ENCODE measurements at places on chromosomes 5 and 9. TPM values are rescaled to one million over a fixed set of nuclear protein-coding genes. Genes with fewer than 3 reads are reported as not detected.

RABEPK gene
- 16.5 TPM for total RNA-seq

CSF2 gene
- not detected for total RNA-seq

SIT1 gene
- 0.78 TPM for total RNA-seq

SLC36A2 gene
- not detected for total RNA-seq

WDR38 gene
- total RNA-seq: not detected

ADAMTSL2 gene
- total RNA-seq: 8.1 TPM

RAPGEF1 gene
- total RNA-seq: 46.7 TPM

WNT8A gene
- not detected for total RNA-seq

DNA sequence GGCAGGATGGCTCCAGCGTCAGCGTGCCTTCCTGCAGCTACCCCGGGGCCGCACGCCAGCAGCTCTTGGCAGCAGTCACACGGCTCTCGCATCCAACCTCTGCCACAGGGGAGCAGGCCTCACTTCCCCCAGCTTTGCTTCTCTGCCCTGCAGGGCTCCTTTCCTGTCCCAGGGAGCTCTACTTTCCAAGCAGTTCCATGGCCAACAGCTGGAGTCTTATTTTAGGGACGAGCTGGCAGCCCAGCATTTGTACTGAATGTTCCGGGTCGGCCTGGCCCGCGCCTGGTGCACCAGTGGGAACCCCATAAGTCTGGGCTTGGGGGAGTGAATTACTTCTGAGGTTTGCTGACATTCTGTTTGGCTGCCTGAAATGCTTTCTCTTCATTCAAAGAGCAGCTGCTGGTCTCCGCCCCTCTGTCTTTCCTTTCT is 34.6 kb downstream of the GADD45G start:
- DNase-seq: no peak

- DNase-seq: no peak
Measured at GRCh38 chr5:113040672-113041260, 64.2 kb downstream of the DCP2 start.

- DNase-seq: no peak
Measured at GRCh38 chr5:94545870-94546625, 72.4 kb downstream of the KIAA0825 start.

- no peak for DNase-seq
Measured at GRCh38 chr5:85921590-85921989, 696.2 kb upstream of the COX7C start.

DNA sequence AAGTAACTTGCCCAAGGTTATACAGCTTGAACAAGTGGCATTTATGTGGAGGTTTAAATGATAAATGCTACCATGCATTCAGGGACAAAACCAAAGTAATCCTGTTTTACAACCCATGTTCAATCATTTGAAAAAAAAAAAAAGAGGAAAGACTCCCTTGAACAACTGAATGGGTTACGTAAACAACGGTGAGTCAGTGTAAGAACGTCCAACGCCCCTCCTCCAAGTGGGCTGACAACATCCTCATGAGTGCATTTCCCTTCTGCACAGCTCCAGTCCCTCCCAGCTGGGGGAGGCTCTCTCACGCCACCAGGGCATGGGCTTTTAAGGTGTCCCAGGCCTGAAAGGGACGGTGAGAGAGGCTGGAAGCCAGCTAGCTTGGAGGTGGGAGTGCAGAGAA is 90.0 kb downstream of the PRRT1B start:
- DNase-seq: peak; percentile 95

GRCh38 chr9:132670457-132671391 is at the start of gene GTF3C4:
TSS of gene GTF3C4 (plus strand) at chr9:132670464. CDS start at chr9:132670599, 135 bp downstream.
- DNase-seq: peak; percentile 9

GRCh38 chr5:71778678-71779276 is 59.7 kb downstream of the CARTPT start:
- no peak for DNase-seq

DNA sequence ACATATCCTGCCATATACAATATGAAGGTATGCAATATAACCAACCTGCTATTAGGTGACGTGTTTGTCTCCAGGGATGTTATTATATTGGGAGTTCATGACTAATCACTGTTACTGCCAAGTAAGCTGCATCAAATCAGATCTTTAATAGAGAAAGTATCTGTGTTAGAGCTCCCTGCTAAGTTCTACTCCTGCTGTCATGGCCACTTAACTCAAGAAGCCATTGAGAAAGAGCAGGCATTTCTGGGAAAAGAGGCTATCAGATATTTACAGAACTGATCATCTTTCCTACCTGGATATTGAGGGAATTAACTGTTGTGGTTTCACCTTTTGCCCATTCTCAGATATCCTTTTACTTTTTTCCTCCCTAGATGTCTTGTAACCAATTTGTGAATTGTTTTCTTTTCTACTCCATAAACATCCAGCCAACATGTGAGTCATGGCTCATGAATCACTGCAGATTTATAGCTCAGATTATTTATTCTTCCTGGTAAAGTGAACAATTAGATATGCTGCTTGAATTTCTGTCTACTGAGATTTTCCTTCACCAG is 634.8 kb upstream of the FAM174A start:
- DNase-seq: no peak

- peak; percentile 20 for DNase-seq
Measured at GRCh38 chr5:127599320-127599719, 49.6 kb upstream of the CTXN3 start.

DNA sequence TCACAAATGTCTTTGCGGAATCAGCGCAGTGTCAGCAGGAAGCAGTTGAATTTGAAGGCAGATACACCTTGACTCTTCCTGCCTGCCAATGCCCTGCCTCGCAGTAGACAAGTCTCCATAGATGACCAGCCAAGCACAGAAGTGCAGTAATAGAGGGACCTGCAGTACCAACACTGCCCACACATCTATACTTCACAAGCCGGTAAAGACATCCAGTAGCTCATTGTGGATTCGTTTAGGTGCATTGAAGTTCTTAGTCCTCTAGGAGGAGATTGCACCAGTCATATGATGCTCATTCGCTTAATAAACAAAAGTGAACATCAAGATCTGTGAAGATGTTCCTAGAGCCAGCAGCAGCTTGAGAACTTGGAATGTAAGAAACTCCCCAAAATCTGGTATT is 7.1 kb upstream of the IFNA2 start:
- DNase-seq: peak; percentile 26

DNA sequence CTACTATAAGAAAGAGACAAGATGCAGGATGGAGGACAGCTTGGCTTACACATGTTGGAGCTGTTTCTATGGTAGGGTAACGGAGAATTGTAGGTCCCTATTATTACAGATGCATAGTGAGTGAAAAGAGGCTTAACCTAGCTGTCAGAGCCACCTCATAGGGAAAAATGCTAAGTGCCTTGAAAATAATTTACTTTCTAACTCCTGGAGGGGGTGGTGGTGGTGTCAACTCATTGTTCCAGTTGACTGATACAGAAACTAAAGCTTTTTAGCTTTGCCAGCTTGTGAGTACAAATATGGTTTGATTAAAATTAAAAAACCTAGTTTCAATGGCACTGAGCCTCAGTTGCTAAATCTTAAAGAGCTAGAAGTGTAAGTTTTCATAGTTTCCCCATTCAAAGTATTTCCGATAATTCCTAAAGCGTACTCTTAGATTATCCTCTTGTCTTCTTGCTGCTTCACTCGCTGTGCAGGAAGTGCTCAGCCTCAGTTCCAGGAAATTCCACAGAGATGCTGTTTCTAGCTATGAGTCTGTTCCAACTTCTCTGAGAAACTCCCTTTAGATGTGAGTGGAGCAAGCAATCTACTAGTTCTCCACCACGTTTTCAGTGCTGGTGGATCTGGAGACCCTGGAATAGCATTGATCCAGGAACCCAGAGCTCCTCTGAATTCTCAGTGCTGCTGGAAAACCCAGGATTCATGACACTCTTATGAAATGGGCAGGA is 265.2 kb downstream of the DMAC1 start:
- DNase-seq: no peak

DNA sequence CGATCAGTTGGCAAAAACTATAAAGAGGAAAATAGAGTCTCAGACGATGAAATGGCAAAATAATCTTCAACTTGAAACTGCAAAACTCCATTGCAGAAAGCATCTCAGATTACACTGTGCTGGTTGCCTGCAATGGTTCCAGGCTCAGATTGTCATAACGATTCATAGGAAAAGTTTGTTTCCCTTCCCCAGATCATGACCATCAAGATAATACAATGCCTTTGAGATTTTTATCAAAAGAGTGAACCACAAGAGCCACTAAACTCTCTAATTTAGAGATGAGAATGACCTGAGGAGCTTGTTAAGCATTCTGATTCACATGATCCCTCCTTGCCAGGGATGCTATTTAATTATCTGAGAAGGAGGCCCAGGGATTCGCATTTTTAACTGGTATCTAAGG is 52.6 kb upstream of the ITGA1 start:
- no peak for DNase-seq

DNA sequence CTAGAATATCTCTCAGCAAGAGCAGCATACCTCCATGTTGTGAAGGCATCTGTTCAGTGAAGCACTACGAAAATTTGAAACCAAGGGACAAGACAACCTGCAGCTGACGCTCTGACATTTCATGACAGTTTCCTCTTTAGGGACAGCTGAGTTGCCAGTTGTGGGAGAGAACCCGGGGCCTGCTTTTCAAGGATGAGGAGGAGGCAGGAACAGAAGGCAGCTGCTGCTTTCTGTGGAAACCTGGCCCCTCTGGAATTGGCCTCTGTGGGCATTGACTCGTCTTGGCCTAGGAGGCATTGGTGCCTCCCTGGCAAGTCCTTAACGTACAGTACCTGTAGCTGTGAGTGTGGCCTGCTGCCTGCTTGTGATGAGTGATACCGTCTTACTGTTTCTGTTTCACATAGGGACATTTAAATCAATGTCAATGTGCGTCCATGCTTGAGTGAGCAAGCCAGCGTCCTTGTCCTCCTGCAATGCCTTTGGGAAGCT is 21.6 kb downstream of the SLC46A2 start:
- no peak for DNase-seq

GRCh38 chr5:102289251-102289899 is 6.7 kb downstream of the SLCO4C1 start:
- no peak for DNase-seq

DNA sequence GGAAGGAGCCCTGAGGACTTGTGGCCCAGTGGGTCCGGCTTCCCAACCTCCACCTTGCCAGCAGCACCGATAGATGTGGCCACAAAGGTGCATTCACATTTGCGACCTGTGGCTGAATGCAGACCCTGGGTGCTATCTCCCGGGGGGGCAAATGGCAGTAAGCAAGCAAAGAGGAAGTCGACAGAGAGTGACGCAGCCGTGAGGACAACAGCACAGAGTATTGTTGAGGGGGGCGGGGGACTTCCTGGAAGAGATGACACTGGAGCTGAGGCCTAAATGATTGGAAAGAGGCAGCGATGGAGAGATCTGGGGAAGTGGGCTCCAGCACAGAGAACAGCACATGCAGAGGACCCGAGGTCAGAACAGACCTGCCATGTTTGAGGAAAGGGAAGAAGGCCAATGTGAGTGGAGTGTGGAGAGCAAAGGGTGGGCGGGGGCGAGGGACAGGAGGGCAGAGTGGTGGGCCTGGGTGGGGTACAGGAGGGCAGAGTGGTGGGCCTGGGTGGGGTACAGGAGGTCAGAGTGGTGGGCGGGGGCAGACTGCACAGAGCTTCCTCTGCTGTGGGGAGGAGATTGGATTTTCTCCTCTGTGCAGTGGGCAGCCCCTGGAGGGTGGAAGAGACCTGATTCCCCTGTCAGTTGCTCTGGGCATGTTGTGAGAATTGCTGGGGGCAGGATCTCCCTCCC is 42.6 kb downstream of the ADAMTS2 start:
- no peak for DNase-seq

DNA sequence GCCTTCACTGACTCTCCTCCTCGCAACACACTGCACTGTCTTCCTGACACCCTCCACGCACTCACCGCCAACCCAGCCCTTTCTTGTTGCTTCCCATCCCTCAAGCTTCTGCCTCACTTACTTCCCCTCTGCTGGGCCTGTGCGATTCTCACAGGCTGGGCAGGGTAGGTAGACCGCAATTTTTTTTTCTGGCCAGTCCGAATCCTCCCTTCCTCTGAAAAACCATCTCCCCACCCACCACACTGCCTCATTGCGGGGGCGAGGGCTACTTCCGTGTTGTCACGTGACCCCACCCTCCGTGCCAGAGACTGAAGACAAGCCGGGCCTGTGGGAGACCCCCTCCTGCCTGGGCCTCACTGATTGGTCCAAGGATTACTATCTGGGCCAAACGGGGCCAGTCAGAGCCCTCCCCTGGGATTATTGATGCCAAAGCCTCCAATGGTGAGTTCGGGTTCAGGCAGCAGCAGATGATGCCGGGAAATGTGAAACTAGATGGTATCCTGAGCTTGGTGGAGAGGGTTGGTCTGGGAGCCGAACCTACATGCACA is 73.1 kb downstream of the STK10 start:
- DNase-seq: peak; percentile 14

GRCh38 chr5:181099602-181100086 is 31.3 kb downstream of the OR2V1 start:
- no peak for DNase-seq

GRCh38 chr5:84565866-84566265 is 181.2 kb upstream of the EDIL3 start:
- DNase-seq: no peak

- DNase-seq: no peak
Measured at GRCh38 chr5:16551628-16552027, 65.2 kb downstream of the RETREG1 start.

DNA sequence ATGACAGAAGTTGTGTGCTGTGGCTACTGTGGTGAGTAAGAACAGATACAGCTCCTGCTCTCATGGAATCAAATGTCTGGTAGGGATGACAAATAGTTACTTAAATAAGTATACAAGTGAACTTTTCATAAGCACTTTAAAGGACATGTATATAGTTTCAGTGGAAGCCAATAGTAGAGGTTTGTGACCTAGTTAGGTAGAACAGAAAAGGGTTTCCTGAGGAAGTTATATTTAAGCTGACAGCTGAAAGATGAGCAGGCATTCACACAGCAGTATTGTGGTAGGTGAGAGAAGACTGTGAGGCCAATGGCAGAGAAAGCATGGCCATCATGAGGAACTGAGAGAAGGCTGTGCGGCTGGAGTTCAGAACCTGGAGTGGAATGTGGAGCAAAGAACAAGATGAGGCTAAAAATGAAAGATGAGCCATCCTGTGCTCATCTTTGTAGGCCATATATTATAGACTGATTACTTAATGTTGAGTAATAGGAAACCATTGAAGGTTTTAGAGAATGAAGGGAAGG is 15.4 kb downstream of the FAM174A start:
- no peak for DNase-seq

GRCh38 chr5:61055434-61056006 is 106.7 kb downstream of the SMIM15 start:
- DNase-seq: no peak

DNA sequence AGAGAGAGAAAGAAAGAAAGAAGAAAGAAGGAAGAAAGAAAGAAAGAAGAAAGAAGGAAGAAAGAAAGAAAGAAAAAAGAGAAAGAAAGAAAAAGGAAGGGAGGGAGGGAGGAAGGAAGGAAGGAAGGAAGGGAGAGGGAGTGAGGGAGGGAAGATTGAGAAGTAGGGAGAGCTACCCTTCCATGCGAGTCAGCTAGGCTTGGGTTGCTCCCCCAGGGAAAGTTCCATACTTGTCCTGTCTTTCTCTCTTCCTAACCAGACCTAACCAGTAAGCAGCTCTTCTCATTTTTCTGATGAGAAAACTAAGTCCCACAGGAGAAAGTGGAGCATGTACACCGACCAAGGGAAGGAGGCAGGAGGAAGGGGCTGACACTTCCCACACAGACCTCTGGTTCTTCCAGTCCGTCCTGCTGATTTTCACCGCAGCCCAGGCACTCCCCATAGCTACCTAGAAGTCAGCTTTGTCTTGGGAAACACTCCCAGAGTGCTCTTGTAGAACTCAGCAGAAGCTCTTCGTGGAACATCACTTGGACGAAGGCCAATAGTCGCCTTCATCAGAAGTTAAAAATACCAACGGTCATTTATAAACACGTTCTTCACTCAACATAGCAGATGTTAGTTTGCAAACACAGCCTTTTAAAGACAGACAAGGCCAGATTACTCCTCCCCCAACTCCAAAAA is 29.0 kb upstream of the ENTREP1 start:
- no peak for DNase-seq

Data from thyroid gland (tissue), 4 donors.